SIG-M5 (cell line): ENCODE measurements at places on chromosomes 5 and 9.

GRCh38 chr5:88682881-88683361 lies 200.1 kb downstream of the MEF2C start:
- DNase-seq: no peak

GRCh38 chr5:80466669-80467485 lies 21.0 kb upstream of the FAM151B start:
- no peak for DNase-seq

DNA sequence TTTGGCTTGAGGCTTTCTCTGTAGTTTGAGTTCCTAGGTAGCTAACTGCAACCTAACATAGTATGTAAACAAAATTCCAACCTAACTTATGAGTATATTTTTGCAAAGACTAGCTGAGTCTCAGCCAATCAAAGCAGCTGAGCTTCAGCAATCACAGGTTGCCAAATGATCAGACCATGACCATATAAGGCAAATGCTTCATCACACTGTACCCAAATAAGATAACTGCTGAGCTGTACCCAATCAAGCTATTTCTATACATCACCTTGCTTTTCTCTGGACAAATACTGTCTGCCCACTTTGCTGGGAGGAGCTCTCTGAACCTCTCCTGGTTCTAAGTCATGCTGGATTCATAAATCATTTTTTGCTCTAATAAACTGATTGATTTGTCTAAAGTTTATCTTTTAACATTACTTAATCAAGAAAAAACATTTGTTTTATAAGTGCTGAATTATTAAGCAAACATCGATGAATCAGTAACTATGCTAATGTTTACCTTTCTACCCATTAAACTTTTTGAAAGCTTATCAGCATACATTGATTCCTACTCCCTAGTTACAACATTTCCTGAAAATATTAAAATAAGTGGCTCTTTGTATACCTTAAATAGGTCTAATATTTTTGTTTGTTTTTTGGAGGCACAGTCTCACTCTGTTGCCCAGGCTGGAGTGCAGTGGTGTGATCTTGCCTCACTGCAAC lies 129.7 kb upstream of the PCA3 start:
- no peak for DNase-seq

GRCh38 chr9:126248680-126249079 lies 77.9 kb upstream of the MVB12B start:
- no peak for DNase-seq

DNA sequence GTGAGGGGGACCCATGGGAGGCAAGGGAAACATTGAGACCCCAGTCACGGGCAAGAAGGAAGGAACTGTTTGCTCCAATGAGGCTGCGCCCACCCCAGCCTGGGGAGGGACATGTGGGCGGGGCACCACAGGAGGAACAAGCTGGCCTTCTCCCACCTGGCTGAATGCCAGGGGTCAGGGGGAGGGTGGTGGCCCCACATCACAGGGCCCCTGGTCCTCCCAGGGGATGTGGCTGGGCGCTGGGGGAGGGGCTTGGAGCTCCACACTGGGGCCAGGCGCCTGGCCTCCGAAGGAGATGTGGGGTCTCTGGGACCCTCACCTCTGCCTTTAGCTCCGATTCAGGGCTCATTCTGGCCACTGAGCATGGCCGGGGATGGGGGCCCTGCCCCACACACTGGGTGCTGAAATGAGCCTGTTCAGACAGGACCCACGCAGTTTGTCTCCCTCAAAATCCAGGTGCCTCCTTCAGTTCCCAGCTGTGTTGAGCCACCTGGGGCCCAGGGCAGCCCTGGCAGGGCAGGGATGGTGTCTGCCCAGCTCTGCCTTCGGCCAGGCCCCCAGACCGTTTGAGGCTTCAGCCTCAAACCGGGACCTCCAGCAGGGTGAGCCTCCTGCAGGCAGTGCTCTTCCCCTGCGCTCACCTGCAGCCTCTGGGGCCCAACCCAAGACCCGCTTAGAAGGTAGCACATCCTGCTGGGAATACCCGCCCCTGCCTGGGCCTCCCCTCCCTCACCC lies 33.2 kb upstream of the NOTCH1 start:
- no peak for DNase-seq

GRCh38 chr9:129665814-129666520 lies 520 bp downstream of the PRRX2 start:
- no peak for DNase-seq

- DNase-seq: no peak
Observed at GRCh38 chr9:71767776-71768321, 464 bp downstream of the CEMIP2 start.

- DNase-seq: no peak
Observed at GRCh38 chr5:164002214-164002613, 496.8 kb downstream of the MAT2B start.

DNA sequence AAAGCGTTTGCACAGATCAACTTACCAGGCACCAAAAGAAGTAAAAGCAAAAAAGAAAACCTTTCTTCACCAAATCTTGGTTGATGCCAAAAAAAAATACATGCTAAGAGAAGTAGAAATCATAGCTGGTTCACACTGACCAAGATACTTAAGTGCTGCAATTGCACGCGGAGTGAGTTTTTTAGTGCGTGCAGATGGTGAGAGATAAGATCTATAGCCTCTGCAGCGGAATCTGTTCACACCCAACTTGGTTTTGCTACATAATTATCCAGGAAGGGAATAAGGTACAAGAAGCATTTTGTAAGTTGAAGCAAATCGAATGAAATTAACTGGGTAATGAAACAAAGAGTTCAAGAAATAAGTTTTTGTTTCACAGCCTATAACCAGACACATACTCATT lies 36.4 kb upstream of the CCDC152 start:
- no peak for DNase-seq

DNA sequence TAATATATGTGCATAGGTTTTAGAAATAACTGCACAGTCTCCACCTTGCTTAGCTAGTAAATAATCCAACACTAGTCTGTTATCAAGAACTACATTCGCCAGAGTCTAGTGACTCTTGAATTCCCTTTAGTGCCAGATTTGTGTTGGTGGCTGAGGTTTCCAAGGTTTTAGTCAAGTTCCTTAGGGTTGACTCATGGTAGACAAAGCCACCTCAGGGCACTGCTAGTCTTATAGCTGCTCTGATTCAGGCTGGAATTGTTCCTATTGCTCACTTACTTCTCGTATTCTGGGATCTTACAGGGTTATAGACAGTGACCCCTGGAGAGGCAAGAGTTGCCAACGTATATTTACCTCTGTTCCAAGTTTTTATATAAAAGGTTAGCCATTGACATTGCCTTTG lies 1369.8 kb upstream of the CDH9 start:
- no peak for DNase-seq

DNA sequence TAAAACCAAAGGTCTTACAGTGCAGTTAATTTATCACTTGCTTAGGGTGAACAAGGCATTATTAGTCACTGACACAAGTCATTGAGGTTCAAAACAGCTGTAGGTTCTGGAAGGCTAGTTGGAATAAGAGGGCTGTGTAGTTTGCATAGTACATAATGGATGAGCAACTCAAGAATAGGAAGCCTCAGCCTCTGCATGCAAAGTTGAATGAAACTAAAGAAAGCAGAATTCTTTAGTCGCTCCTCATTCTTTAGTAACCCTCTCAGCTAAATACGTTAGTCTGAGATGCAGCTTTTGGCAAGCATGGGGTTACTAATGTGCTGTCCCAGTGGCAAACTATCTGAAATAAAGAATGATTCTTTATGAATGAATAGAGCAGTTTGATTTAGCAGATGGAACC lies 74.2 kb downstream of the ADGRV1 start:
- DNase-seq: no peak

DNA sequence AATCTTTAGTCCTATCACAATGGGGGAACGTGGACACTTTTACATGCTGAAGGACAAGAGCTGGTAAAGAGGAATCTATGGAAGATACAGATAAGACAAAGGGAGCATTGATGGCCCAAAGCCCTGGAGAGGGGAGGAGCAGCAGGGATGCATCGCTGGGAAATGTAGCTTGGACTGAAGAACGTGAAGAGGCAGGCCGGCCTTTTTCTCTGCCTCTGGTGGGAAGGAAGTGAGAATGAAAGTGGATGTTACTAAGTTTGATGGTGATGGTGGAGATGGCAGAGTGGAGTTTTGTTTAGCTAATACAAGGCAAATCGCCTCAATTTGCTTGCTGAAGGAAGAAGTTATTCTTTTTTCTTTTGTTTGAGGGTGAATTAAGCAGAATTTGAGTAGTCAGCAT lies 124.6 kb upstream of the TAF11L2 start:
- no peak for DNase-seq

DNA sequence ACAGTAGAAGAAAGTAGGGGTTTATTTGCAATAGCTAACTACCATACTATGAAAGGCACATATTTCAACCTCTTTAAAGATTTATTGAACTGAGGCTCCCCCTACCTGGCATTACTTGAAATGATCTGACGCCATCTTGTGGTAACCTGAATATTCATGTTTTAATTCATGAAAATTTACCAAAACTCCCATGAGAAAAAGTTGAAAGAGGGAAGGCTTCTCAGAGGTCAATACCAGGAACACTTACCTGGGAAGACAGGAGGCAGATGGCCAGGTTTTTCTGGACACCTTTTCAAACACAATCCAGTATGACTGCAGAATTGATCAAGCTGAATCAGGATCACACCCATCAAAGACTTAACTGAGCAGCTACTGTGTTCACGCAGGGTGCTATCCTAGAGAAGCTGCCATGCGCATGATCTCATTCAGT lies 9.4 kb downstream of the PRELID2 start:
- no peak for DNase-seq
